ENCODE measurements at places on chromosomes 3 and 15. TPM values are rescaled to one million over a fixed set of nuclear protein-coding genes. Genes with fewer than 3 reads are reported as not detected.

TLR9 gene
- total RNA-seq: 0.17 TPM

CLEC3B gene
- 0.34 TPM for total RNA-seq

ZNF501 gene
- 0.22 TPM for total RNA-seq

VIPR1 gene
- 66.8 TPM for total RNA-seq

AMT gene
- total RNA-seq: 10.5 TPM

PLA2G4D gene
- not detected for total RNA-seq

CFAP91 gene
- total RNA-seq: not detected

CCDC54 gene
- total RNA-seq: not detected

GRIP2 gene
- total RNA-seq: not detected

CCR3 gene
- total RNA-seq: not detected
